ENCODE measurements at places on chromosomes 1 and 21.

- no peak for DNase-seq
Measured at GRCh38 chr1:234875953-234876855, 252.4 kb downstream of the TOMM20 start.

DNA sequence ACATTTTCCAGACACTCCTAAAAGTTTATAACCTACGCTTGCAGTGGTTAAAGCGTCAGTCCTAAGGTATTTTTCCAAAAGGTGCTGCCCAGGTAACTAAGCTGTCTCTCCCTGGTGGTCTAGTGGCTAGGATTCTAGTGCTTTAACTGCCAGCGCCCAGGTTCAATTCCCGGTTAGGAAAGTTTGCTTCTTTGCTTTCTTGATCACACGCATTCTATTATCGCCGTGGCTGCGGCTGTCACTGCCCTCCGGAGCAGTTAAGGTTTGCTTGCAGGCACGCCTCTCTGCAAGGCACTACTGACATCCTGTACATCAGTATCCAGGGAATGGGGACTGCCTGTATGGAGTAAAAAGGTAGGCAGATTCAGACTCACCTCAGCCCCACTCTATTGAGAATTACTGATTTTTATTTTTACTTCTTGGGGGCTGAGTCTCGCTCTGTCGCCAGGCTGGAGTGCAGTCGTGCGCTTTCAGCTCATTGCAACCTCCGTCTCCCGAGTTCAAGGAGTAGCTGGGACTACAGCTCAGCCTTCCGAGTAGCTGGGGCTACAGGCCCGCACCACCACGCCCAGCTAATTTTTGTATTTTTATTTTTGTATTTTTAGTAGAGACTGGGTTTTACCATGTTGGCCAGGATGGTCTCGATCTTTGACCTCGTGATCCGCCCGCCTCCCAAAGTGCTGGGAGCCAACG is 53.2 kb upstream of the CFAP126 start:
- no peak for DNase-seq

DNA sequence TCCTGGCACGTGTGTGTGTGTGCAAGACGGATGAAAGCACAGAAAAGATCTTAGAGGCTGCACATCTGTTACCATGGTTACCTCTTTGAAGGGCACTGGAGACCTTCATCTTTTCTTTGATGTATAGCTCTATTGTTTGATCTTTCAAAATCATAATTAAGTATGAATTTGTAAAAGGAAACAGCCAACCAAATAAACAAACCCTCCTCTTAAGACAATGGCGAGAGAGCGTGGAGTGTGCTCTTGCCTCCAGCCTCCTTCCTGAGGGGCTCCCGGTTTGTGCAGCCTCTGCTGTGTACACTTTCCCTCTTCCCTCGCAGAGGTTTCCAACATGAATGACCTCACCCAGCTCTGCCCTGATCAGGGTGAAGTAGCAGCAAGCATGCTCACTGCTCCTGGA is 27.9 kb downstream of the CACNA1S start:
- DNase-seq = no peak

DNA sequence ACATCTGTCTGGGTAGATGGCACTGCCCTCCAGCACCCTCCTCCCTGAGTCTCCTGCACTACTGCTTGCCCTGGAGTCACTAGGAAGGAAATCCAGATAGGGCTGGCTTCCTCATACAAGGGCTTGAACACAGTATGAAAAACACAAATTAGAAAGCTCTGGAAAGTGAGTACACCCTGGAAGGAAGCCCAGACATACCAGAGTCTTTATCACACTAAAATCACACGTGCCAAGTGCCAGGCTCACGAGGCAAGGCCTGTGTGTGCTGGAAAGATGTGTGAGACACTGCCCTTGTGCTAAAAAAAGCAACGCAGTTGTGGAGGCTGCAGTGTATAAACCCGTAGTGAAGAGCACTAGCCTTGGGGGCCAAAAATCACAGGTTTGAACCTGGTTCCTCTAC is 28.3 kb upstream of the S100A7 start:
- DNase-seq = no peak

DNA sequence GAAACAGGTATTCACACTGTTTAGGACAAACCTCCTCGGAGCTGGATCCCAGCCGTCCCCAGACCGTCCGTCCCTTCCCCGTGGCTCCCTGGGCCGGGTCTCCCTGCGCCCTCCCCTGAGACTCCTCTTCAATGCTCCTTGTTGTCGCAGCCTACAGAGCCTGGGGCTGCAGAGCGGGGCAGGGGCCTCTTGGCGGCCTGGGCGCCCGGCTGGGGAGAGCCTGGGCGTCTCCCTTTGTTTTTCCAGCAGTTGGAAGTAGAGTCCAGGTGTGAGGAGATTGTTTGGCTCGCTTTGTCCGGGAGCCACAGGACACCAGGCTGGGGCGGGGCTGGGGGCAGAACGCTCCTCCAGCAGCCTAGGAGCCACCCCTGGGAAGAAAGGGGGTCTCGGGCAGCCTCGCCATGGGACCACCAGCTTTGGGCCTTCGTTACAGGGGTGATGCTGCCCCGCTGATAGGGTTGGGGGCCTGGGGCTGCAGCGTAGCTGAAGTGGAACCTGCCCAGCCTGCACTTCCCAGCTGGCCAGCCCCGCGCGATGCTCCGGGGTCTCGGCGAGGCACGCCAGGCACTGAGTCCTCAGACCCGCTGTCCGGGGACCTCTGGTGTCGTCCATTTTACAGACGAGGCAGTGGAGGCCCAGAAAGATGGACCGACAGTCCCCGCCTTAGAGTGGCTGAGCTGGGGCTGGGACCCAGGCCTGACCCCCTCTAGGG is 66.9 kb downstream of the PRDM16 start:
- DNase-seq = no peak

GRCh38 chr1:226788965-226789364 is 49.9 kb upstream of the ITPKB start:
- no peak for DNase-seq

DNA sequence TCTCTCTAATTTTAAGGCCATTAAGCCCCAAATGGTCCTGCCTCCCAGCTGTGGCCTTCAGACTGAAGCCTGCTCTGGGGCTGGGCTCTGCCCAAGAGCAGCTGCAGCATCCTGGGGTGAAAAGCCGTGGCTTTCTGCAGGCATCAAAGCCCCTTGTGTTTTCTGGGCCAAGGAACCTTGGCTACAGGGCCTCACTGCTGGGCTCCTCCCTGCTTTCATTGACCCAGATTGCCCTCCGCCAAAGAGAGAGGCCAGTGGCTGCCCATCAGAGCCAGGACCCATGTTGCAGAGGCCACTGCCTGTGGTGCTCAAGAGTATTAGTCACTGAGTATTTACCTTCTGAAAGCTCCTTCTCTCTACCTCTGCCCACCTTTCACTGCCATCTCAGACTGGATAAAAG is 1.6 kb downstream of the ZNF648 start:
- no peak for DNase-seq

GRCh38 chr1:21082073-21082472 is 94.6 kb downstream of the EIF4G3 start:
- no peak for DNase-seq

GRCh38 chr21:35427320-35428000 is 378.4 kb upstream of the RUNX1 start:
- no peak for DNase-seq

DNA sequence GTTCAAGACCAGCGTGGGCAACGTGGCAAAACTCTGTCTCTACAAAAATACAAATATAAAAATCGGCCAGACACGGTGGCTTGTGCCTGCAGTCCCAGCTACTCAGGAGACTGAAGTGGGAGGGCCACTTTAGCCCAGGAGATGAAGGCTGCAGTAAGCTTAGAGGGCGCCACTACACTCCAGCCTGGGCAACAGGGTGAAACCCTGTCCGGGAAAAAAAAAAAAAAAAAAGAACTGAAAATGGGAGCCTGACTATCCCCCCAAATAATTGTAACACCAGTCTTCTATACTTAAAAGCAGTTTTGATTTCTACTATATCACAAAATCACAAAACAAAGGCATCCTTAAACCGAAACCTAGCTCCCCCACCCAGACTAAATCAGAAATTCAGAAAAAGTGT is 60.3 kb downstream of the CDC42BPA start:
- no peak for DNase-seq

GRCh38 chr1:9612871-9613624 is 24.3 kb downstream of the TMEM201 start:
- no peak for DNase-seq

DNA sequence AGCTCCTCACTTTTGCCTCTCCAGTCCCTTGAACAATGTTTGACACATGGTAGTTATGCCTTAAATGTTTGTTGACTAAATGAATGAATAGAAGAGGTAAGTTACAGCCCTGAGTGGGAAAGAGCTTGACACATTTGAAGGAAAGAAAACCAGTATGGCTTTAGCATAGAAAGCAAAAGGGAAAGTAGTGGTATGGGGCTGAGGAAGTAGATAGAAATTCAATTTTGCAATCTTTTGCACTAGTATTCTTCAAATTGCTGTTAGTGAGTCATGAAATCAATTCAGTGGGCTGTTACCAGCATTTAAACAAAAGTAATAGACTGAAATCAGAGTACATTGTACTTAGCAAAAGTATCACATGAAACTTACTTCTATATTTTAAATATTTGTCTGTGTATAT is 21.1 kb downstream of the PLA2G4A start:
- DNase-seq = no peak

DNA sequence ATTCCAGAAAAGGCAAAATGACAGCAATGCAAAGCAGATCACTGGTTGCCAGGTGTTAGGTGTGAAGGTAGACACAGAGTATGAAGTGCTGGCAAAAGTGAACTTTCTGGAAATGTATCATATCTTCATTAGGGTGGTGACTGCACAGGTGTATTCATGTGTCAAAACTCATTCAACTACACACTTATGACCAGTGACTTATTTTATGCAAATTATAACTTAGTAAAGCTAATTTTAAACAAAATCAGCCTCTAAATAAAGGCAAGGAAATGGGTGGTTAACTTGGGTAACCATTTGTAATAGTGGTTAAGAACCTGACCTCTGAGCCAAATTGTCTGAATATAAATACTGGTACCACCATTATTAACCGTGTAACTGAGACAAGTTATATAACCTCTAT is 7.4 kb downstream of the COP1 start:
- no peak for DNase-seq

DNA sequence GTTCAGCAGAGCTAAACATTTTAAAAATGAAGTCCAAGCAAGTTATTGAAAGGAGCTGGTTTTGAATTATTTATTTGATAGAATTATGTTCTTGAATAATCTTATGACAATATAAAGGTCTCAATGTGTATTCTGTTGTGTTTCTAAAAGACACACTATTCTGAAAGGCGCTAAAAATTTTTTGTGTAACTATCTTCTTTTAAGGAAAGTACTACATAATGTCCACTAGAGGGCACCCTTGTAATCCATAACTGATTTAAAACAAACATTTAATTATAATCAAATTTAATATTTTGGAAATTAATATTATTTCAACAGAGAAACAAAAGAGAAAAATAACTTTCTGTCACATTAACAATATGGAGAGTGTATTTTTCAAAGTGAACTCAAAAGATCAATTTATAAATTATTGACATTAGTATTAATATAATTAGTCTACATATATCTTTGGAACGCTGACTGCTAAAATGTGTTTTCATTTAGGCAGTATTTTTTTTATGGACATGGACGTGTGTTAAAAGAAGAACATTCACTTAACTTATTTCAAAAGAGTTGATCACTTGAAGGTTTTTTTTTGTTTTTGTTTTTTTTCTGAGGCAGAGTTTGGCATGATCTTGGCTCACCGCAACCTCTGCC is 248.4 kb downstream of the DENND1B start:
- no peak for DNase-seq

DNA sequence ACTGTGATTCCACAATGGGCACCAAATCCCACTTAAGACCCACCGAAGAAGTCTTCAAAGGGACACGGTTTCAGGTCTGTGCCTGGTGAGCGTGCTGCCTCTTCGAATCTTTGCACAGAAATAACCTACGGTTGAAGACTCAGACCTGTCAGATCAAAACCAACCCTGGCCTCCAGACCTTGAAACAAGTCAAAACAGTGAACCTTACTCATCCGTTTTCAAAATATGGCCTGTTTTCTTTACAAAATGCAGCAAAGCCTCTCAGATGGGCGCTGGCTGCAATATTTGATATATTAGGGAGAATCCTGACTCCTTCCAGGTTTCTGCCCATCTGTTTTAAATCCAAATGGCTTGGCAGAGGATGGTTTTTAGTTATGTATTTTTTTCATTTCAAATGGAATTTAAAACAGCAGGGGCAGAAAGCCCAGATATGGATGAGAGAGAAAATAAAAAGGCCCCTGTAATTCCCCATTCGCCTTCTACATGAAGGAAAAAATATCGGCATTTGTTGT is 14.0 kb downstream of the JUN start:
- DNase-seq = no peak

DNA sequence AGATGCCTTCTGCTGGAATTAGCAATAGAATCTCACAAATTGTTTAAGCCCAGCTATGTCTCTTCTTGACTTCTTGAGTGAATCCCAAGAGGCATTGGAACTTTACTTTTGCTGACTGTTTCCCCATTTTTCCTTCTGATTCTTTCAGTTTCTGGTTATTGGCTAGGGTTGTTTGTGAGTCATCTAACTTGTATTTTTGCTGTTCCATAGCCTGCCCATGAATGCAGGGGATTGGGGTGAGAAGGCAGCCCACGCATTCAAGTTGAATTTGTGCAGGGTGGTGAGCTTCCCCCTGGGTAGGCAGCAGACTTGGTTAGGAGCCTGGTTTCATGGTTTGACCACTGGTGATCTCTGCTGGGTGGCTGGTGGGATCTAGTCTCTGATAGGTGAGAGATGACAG is 10.4 kb upstream of the KLF17 start:
- peak; percentile 15 for DNase-seq

DNA sequence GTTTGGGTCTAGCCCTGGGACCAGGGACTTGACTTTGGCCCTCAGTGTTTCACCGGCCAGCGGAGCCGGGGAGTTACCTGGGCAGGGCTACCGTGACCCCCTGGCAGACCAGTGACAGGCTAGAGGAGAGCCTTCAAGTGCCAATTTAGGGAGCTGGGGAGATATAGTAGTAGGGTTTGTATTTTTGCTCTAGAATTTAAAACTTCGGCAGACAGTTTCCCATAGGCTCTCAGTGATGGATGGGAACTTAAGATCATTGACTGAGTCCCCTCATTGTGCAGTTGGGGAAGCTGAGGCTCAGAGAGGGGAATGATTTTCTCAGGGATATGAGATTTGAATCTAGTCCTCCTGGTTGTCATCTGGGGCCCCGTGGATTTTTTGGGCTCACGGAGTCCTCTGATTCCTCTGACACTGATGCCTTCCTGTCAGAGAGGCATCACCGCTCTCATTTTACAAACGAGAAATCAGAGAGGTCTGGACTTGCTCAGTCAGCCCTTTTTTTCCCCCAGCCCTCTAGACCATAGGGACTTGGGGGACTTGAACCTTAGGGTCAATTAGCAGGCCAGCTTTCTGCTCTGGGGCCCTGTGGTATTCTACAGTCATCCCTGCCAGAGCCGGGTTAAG is 58.3 kb upstream of the ACOT11 start:
- DNase-seq = no peak

- DNase-seq = no peak
Measured at GRCh38 chr21:26403321-26403720, 169.8 kb downstream of the CYYR1 start.
